ENCODE measurements at places on chromosomes 7 and 10.
A peak's percentile ranks its signal among the peaks of the same experiment; 100 is the strongest.

DNA sequence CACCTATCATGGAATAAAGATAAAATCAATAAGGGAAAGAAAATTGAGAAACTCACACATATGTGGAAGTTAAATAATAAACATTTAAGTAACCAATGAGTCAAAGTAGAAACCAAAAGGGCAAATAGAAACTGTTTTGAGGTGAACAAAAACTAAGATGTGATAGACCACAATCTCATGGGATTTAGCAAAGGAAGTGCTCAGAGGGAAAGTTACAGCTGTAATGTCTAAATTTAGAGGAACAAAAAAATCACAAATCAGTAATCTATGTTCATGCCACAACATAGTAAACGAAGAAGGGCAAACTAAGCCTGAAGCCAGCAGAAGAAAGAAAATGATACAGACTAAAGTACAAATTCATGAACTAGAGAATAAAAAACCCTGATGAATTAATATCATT, 16.3 kb downstream of the CYP3A4 start:
- DNase-seq: no peak

GRCh38 chr7:143248761-143249354, 14.4 kb upstream of the GSTK1 start:
- DNase-seq: no peak

- DNase-seq: peak; percentile 34
Measured at GRCh38 chr10:25933653-25934608, at the start of gene MYO3A. TSS of gene MYO3A (plus strand) at chr10:25934229. CDS start at chr10:25952111, 17,882 bp downstream.

DNA sequence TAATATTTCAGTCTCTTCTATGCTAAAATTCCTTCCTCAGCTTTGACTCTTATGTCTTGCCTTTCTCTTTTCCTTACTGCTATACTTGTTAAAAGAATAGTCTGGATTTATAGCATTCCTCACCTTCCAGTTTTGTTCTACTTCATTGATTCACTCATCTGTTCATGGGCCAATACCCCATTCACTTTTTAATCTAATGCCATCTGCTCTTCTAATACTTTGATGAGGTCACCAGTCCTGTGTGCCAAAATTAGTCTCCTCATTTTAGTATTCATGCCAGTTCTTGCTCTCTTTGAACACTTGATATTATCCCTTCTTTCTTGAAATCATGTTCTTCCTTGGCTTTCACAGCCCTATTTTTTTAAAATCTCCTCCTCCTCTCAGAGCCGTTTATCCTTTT, 19.3 kb downstream of the STK17A start:
- no peak for DNase-seq

DNA sequence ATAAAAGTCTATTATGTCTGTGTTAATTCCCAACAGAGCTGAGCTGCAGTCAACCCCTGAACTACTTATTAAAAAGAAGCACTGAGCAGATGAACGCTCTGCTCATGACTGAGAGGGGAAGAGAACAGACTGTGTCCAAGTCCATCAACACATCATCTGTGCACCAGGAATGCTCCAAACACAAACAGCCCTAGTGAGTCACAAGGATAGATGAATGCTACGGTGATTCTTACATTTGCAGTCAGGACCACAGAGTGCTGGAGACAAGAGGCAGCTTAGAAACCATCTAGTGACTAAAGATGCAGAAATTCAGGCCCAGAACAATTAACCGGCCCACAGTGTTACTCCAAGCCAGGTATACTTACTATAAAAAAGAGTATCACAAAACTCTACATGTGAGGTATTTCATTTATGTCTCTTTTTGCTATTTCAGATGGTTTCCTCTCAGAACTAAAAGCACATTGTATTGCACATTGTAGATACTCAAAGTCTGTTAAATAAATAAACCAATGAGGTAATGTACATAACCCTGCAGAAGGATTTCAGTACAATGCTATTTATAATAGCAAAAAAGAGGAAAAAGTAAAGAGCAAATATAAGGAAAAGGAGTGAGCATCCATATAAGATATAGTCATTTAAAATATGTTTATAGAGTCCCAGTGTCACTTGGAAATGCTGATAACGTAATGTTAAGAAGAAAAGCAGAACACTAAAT, 159.2 kb downstream of the KCNMA1 start:
- no peak for DNase-seq

GRCh38 chr10:72174297-72174662, 41.5 kb upstream of the ANAPC16 start:
- DNase-seq: no peak

- DNase-seq: no peak
Measured at GRCh38 chr10:77452952-77453564, 184.6 kb downstream of the KCNMA1 start.

DNA sequence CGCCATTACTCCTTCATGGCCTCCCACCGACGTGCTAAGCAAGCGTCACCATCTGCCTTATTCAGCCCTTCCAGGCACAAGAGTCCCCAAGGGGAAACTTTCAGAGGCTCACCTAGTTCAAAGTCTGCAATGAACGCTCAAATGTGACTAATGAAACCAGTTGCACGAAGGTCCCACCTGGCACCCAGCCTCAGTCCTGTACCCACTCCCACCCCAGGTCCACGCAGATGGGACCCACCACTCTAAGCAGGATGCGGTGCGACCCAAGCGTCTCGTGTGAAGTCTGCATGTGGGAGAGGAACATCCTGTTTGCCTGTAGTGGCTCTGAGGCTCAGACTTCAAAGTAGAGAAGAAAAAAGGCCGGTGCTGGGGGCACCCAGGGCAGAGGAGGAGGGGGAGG, 40.3 kb downstream of the RGS10 start:
- no peak for DNase-seq

GRCh38 chr10:130895161-130895560, 416.4 kb downstream of the TCERG1L start:
- no peak for DNase-seq
